ENCODE measurements at places on chromosomes 2 and 18.

GRCh38 chr2:238239543-238239862 is 335 bp downstream of the HES6 start:
- no peak for DNase-seq

DNA sequence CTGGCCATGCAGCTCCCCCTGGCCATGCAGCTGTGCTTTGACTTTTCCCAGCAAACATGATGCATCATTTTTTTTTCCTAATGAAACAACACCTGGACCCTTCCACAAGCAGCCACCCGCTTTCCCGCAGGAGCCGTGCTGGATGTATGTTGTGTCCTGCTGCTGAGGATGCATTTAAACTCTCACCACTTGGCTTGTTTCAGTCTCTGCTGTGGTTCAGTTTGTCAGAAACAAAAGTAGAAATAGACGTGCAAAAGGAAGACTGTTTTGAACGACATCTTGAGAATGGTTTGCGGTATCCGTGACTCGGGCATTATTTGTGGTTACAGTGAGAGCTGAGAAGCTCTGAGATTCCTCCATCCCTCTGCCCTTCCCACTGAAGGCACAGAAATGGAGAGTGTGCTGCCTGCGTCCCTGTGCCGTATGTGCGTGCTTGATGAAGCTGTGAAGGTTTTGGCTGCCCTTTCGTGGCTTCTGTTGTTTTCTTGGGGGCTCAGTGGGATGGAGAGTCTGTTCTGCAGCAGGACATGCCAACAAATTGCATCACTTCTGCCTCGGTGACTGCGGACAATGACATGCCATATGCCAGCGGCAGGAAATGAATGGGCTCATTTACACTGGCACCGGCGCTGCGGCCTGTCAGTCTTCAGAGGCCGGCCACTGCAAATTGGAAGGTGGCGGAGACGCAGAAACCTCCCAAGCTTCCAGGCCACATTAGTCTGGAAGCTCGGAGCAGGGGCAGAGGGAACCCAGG is 417.7 kb upstream of the SALL3 start:
- no peak for DNase-seq

DNA sequence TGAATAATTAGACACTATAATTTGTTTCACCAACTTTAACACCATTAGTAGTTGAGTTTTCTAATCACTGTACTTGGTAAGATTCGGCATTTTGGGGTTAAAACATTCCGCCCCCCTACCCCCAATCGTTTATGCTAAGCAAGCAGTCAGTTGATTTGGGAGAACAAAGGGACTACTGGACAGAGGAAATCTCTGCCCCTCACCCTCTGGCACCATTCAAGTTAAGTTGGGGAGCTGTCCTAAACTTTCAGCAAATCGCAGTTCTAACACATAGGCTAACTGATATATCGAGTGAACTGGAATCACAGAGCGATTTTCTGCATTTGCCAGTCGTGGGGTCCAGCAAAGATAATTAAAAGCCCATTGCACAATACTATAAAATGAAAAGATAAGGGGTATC is 5.6 kb downstream of the KLF7 start:
- DNase-seq: no peak

GRCh38 chr2:40346535-40347354 is 105.1 kb downstream of the SLC8A1 start:
- no peak for DNase-seq

- DNase-seq: no peak
Measured at GRCh38 chr2:37892436-37893114, 32.5 kb upstream of the RMDN2 start.

DNA sequence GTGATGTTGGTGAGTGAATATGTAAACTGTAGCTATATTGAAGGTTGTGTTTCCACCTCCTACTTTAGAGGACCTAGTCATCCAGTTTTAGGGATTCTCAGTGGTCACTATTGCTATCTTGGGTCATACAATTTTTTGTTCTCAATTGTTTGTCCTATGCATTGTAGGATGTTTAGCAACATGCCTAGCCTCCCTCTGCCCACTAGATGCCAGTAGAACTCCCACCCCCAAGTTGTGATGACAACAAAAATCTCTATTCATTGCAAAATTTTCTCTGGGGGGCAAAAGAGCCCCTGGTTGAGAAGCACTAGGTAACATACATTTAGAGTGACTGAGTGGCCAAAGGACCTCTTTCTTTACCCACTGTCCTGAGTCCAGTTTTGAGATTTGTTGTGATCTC is 87.3 kb downstream of the LRRTM4 start:
- DNase-seq: no peak

DNA sequence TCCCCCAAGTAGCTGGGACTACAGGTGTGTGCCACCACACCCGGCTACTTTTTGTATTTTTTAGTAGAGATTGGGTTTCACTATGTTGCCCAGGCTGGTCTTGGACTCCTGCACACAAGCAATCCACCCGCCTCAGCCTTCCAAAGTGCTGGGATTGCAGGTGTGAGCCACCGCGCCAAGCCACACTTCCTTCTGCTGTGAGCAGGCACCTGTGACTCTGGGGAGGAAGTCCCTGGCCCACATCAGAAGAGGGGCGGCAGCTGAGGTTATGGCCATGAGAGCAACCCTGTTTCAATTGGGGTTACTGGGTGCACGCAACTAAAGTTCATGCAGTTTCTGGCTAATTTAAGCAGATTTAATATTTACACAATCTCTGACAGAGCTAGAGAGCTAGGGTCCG is 91.0 kb downstream of the PLB1 start:
- DNase-seq: no peak

DNA sequence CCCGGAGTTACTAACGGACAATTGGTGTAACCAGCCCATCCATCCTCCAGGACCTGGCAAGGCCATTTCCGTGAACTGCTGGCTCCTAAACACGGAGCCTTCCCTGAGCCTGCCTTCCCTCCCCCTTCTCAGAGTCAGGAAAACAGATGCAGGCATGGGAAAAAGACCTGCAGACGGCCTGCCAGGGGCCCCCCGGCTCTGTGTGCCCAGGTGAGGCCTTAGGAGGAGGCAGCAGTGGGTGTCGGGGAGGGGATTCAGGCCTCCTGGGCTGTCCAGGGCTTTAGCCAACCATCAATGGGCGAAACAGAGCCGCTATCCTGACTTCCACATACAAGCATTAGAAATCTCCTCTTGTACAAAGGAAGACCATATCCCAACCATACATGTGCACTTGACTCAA is 68.3 kb upstream of the BOD1L2 start:
- DNase-seq: no peak

DNA sequence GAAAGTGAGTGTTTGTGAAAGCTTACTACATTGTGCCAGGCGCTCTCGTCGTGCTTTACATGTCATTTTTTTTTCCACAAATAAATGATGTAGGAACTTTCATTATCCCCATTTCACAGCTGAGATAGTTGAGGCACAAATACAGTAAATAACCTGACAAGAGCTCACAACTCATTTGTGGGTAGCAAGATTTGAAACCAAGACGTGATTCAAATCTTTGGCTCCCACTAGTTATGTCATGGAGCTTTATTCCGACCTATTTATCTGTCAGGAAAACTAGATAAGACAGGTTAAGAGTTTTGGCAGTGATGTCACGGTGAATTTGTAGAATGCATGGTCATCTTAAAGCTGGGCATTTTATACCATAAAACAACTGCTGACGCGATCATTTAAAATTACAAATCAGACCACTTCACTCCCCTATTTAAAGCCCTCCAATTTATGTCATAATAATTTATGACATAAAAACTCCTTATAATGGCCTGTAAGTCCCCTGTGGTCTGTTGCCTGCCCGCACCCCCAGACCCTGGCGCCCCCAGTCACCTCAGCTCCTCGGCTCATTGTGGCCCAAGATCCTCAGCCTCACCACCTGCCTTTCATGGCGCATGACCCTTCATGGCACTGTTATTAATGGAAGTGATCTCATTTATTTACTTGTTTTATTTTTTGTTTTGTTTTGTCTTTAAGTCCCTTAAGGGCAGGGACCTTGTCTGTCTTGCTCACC is 678 bp upstream of the ZNF24 start:
- DNase-seq: no peak

DNA sequence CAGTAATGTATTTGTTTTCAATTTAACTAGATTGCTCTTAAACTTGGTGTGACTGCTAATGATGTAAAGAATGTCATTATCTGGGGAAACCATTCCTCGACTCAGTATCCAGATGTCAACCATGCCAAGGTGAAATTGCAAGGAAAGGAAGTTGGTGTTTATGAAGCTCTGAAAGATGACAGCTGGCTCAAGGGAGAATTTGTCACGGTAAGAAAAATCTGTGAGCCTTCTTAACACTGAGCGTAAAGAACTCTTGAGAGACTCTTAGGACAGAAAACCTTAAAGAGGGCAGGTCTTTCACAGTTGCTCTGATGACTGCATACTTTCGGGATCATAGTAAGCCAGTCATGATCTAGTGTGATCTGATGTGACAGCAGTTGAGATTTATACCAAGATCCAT is 15.9 kb downstream of the MDH1 start:
- no peak for DNase-seq

- DNase-seq: no peak
Measured at GRCh38 chr2:23376972-23377371, 8.0 kb upstream of the KLHL29 start.

DNA sequence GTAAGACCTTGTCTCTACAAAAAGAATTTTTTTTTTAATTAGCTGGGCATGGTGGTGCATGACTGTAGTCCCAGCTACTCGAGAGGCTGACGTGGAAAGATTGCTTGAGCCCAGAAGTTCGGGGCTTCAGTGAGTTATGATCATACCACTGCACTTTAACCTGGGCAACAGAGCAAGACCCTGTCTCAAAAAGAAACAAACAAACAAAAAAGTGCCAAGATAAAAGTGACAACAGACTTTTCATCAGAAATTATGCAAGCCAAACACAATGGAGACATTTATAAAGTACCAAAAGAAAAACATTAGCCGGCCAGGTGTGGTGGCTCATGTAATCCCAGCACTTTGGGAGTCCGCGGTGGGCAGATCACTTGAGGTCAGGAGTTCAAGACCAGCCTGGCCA is 26.7 kb downstream of the HADHA start:
- no peak for DNase-seq

GRCh38 chr2:104290566-104290891 is 563.4 kb upstream of the POU3F3 start:
- no peak for DNase-seq
